ENCODE measurements at places on chromosomes 7 and 10.

DNA sequence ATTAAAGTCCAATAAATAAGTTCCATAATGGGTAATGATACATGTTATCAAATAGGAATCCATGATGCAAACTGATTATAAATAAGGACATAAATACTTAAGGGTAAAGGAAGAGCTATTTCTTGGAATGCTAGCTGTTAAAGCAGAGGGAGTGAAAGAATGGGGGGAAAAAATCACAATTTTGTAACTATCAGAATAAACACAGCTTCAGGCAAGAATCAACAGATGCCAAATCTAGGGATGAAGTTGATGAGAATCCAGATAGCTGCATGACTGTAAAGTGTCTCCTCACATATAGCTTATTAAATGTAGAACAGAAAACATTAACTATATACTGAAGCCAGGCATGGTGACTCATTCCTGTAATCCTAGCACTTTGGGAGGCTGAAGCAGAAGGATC lies 4.9 kb downstream of the IPMK start:
- DNase-seq: no peak

DNA sequence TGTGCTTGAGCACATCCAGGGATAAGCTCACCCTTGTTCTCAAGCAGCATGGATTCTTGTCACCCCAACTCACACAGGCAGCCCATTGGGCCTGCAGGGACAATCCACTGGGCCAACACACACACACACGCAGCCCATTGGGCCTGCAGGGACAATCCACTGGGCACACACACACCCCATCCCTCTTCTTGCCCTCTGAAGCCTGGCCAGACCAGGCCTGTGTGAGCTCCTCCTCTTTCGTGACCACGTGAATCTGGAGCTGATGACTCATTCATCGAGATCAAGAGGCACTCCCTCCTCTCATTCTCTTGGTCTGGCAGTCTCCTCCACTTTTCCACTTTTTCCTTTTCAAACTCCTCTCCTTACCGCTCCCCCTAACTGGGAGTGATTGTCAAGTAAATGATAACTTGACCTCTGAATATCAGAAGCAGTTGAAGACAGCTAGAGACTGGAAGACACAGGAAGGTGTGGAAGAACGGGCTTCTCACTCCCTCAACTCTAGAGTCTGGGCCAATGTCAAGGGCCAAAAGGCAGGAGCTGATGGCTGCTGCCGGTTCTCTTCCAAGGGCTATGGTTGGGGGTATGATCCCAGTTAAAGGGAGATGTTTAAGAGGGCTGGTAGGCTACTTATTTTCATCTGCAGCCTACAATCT lies 89.7 kb downstream of the HIPK2 start:
- DNase-seq: no peak

GRCh38 chr7:97623333-97623732 lies 108.6 kb upstream of the TAC1 start:
- DNase-seq: no peak

GRCh38 chr10:104966563-104967297 lies 325.6 kb downstream of the SORCS3 start:
- DNase-seq: no peak

- no peak for DNase-seq
Measured at GRCh38 chr7:122438492-122438891, 133.9 kb upstream of the FEZF1 start.

- no peak for DNase-seq
Measured at GRCh38 chr10:86815035-86815617, 58.7 kb downstream of the BMPR1A start.

DNA sequence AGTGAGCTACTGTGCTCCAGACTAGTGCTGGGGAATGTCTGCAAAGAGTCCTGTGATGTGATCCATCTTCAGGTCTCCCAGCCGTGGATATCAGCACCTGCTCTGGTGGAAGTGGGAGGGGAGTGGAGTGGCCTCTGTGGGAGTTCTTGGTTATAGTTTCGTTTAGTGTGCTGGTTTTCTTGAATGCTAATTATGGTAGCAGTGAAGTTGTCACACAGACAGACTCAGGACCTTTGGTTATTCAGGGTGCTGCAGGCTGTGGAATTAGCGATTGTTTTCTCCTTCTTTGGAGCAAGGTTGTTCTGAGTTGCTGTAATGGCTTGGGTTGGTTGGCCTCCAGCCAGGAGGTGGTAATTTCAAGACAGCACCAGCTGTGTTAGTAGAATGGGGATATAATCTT lies 132.7 kb upstream of the HGF start:
- DNase-seq: no peak

- no peak for DNase-seq
Measured at GRCh38 chr7:6475433-6476186, 27.9 kb upstream of the DAGLB start.
